ENCODE measurements at places on chromosomes 2 and 18. TPM values are rescaled to one million over a fixed set of nuclear protein-coding genes. Genes with fewer than 3 reads are reported as not detected.

DNA sequence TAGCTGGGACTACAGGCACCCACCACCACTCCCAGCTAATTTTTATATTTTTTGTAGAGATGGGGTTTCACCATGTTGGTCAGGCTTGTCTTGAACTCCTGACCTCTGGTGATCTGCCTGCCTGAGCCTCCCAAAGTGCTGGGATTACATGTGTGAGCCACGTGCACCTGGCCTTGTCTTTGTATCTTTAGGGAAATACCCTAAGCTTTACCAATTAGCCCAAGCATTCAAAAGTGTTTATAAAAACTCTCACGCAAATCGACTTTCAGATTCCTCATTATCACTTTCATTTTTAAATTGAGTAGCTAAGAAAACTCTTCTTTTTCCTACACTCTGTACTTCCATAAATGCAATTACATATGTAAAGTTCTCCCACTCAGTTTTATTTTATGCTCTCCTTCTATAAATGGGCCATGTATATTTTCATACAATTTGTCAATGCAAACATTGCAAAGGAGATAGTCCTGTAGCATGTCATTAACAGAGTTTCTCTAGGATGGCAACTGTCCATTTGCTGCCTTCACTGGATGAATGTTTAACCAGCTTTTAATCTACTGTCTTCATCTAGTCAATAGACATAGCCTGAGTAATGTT is 326.2 kb upstream of the LRATD1 start:
- DNase-seq: no peak

DNA sequence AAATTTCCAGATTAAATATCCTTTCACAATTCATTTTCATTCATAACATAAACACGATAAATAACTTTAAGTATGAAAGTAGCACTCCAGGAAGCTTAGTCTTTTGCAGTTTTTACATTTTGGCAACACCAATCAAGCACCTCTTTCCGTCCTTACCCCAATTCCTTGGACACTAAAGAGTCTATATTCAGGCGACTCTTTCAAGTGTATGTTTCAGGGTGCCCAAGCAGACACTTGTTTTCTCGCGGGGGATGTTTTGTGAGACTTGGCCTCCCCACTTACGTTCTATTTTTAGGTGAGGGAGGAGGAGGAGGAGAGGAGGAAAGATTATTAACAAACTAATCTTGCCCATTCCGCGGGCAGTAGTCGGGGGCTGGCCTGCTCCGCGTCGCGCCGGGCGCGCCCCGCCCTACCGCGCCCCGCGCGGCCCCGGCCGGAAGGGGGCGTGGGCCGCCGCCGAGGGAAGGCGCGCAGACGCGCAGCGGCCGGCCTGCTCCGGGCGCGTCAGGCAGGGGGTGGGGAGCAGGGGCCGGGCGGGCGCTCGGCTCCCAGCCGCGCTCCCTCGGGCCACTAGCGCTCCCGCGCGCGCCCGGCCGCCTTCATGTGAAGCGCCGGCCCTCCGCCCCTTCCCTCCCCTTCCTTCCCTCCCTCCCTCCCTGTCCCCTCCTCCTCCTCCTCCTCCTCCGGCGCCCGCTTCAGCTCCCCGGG is at the start of gene ITPRID2:
TSS of gene ITPRID2 (plus strand) at position 473 of the 708 bp plus-strand sequence. CDS start 337 bp downstream, outside the sequence.
- DNase-seq: peak; percentile 42

DNA sequence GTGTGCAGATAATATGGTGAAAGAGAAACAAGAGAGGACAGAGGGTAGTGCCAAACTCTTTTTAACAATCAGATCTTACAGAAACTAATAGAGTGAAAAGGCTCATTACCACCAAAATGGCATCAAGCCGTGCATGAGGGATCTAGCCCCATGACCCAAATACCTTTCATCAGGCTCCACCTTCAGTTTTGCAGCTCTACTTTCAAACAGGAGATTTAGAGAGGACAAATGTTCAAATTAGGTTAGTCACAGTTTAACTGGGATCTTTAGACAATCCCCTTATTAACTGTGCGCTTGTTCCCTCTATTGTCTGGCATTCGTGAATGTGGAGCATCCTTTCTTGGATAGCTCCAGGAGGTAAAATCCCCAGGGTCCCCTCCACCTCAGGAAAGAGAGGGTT is 1209.3 kb upstream of the CHAC2 start:
- DNase-seq: no peak

- DNase-seq: no peak
Measured at GRCh38 chr2:145352484-145352883, 832.6 kb upstream of the ZEB2 start.

DNA sequence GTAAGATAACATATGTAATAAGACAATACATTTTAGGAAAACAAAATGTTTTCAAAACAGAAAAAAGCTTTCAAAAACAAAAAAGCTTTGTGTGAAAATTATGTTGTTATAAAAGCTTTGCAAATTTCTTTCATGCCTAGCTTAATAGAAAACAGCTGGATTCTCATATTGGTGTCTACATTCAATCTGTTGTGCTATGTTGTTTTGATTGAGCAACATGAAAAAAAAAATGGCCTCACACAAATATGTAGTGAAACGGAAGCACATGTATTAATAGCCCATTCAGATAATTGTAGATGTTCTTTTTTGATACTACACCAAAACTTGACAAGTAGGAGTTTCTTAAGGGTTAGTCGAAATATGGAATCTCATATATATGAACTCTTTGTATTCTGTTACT is 197.5 kb downstream of the ZEB2 start:
- DNase-seq: no peak

- no peak for DNase-seq
Measured at GRCh38 chr2:118121986-118122524, 33.8 kb downstream of the INSIG2 start.

DNA sequence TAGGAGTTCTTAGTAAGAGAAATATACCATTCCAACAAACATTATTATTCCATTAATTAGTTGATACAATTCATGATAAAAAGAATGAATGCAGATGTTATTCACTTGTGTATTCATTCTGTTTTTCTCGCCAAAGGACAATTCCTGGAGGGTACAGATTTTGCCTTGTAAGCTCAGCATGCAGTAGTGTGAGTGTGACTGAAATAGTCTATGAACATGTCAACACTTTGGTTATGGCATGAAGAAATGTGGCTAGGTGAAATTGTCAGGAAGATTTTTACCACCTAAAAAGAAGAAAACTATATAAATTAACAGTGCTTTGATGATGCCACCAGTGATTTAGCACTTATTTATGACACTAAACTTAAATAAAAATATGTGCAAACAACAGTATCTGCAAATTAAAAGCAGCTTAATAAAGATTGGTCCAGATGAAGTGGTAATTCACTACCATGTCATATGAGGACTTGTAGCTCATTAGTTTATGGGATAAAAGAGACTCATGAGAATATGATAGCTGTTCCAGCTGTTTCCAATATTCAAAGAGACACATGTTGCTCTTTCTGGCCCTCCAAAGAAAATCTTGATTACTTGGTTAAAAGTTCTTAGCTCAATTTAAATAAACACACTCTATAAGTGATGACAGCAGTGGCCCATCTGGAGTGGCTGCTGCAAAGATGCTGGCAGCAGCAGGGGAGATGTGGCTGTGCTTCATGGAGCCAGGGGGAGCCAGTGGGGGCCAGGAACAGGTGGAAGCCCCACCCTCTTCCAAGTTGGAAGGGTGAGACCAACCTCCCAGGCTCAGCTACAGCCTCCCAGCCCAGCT is 165.0 kb downstream of the CDH19 start:
- no peak for DNase-seq

The CCDC68 gene
- 2.6 TPM for total RNA-seq

The FAM228A gene
- not detected for total RNA-seq

DNA sequence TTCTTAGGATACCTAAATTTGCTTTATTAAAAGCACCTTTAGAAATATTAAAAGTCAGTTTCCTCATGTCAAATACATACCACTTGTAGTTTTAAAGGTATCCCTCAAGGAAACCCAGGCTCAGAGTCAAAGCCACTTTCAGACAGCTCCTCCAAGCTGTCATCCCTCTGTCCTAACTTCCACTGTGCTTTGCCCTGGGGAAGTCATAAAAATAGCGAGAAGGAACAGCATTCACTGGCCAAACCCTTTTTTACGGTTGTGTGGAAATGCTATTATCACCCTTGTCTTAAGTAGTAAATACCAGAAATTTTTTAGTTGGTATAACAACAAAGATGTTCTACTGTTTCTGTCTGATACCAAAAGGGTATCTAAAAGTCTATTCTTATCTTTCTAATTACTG is 680.5 kb downstream of the ZEB2 start:
- DNase-seq: no peak

The G6PC2 gene
- not detected for total RNA-seq

- no peak for DNase-seq
Measured at GRCh38 chr2:41878716-41879234, 169.0 kb upstream of the PKDCC start.

The SPOPL gene
- 21.2 TPM for total RNA-seq

The DNER gene
- total RNA-seq: 0.27 TPM

DNA sequence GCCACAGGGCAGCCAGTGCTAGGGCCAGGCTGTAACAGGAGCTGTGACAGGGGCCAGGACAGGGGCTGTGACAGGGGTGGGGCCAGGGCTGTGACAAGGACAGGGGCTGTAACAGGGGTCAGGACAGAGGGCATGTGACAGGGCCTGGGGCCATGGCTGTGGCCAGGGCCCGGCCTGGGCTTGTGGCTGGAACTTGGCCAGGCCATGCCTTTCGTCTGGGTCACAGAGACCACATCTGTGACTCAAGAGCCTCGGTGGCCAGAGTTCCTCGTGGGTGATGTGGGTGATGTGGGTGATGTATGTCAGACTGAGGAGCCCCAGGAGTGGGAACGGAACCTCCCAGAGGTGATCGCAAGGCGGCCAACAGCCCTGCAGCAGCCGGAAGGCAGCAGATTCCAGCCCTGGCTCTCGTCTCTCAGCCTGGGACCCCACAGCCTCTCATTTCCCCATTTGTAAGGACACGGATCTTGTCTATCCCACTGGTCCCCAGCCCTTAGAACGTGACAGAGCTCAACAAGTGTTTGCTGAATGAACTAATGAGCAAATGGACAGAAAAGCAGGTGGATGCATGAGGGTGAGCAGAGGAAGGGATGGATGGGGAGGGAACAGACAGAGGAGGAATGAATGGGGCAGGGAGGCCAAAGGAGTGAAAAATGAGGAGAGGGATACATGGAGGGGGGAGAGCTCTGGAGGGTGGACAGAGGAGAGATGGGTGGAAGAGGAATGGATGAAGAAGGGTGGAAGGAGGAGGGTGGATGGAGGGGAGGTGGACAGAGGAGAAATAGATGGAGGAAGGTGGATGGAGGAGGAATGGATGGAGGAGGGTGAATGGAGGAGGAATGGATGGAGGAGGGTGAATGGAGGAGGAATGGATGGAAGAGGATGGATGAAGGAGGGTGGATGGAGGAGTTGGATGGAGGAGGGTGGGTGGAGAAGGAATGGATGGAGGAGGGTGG is 17.3 kb downstream of the ESPNL start:
- DNase-seq: no peak
